PC-3 (cell line): ENCODE measurements at places on chromosomes 6 and 20. TPM values are rescaled to one million over a fixed set of nuclear protein-coding genes. Genes with fewer than 3 reads are reported as not detected.

ABCF1 gene
- total RNA-seq: 67.3 and 77.3 TPM in 2 replicates

DNA sequence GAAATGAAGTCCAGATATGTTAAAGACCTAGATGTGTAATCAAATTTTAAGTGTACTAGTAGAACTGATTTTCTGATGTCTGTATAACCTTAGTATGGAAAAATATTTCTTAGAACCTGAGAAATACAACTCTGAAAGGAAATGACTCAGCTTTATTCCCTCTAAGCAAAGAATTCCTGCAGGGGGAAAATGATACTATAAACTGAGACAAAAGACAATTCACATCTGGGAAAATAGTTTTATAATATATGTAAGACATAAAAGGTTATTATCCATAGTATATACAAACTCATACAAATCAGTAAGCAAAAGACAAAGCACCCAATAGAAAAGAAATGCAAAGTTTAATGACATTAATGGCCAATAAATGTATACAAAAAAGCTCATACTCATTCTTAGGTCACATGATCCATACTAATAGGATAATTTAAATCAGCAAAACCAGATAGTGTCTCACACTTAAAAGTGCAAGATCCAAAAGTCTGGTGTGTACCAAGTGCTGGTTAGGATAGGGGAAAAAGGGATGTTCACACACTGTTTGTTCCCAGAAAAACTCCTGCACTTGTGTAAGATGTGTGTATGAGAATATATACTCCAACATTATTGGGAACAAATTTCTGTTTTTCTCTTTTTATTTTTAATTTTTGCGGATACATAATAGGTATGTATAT, 22.6 kb downstream of the RNF217 start:
- no peak overlapping the region for H3K4me3 ChIP-seq
- peaks cover 29% of the 10 kb centered on the region for H3K4me1 ChIP-seq
- H3K27me3 ChIP-seq: no peaks in the 10 kb centered on the region
- H3K36me3 ChIP-seq: no peaks in the 10 kb centered on the region
- DNase-seq: peak; percentile 67

GRCh38 chr6:145345094-145345493, 390.2 kb downstream of the EPM2A start:
- no peaks in the 10 kb centered on the region for H3K36me3 ChIP-seq
- H3K27ac ChIP-seq: no peak overlapping the region
- DNase-seq: no peak
- no peaks in the 10 kb centered on the region for H3K4me1 ChIP-seq
- no peak overlapping the region for H3K4me3 ChIP-seq

DNA sequence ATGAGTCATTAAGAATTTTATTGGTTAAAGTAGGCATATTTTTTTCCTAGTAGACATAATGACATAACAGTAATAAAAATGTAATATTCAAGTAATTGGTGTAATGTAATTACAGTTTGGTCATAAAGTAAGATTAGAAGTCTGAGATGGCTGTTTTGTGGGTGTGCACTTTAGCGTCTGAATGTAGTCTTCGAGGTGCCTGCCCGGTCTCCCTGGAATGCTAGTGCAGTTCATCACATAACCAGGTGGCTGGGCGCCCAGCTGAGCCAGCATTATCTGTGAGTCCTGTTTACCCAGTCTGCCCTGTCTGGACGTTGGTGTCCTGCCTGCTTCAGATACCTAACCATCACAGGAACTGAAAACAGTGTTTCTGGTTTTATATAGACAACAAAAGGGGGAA, 419.1 kb downstream of the CDC5L start:
- H3K4me1 ChIP-seq: no peaks in the 10 kb centered on the region
- H3K4me3 ChIP-seq: no peak overlapping the region
- no peaks in the 10 kb centered on the region for H3K27me3 ChIP-seq
- peak; percentile 29 for DNase-seq
- no peak overlapping the region for H3K27ac ChIP-seq
